ENCODE measurements at places on chromosomes 3 and 15.

GRCh38 chr3:36762918-36763849 lies 1.2 kb downstream of the DCLK3 start:
- no peak for DNase-seq

DNA sequence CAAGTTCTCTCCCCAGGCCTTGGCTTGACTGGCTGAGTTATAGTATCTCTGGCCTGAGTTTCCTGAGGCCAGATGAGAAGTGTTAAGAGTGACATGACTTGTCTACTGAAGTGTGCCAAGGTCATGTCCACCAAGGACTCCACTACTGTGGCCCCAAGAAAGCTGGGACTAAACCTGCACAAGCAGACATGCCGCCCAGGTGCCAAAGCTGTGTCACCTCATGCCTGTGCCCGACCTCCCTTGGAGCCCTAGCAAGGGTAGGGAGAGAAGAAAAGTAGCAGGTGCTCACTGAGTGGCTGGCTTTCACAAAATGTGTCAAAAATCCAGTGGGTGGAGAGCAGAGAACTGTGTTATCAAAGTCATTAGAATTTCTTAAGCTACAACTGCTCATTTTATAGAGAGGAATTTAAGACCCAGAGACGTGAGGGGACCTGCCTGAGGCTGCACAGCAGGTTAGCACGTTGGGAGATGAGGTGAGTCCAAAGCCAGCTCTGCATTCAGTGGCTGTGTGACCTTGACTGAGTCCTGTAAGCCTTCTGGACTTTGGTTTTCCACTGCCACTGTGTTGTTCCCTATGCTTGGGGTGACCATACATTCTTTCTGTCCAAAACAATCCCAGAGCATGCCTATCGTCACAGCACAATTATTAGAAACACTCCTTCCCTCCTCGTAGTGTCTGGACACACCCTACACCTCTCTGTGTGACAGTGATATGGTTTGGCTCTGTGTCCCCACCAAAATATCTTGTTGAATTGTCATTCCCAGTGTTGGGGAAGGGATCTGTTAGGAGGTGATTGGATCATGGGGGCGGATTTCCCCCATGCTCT lies 5.0 kb upstream of the LYSMD4 start:
- DNase-seq: no peak

DNA sequence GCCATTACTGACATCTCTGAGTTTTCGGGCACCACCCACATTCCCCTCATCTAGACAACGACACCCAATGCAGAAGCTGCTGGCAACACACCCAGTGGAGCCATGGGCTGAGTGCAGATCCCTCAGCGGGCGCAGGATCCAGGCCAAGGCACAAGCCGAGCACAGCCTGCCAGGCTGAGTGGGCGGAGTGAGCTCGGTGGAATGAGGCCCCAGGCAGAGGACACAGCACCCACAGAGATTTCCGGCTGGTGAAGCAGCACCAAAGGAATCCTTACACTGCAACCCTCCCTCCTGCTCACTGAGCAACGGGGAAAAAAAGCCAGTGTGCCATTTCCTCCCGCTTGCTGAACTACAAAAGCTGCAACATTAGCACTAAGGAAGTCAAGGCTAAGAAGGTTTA lies 34.3 kb downstream of the ZMAT3 start:
- DNase-seq: peak; percentile 57

- no peak for DNase-seq
These were observed 6.7 kb downstream of the CHRNA7 start for GRCh38 chr15:32036971-32037370.

GRCh38 chr15:99495430-99496301 lies 70.1 kb upstream of the MEF2A start:
- DNase-seq: no peak

DNA sequence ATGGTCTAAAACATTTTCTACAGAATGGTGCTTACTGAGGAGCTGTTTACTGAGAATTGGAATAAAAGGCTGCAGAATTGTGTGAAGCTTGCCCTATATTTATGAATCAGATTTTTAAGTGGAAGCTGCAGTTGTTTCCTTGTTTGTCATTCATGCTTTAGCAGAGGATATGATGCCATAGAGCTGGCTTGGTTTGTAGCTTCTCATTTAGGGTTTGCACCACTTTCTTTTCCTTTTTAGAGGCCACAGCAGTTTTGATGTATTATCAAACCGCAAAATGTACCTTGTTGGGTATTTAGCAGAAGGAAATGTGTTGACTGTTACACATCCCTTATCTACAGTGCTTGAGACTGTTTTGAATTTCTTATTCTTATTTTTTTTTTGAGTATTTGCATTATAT lies 66.2 kb downstream of the RASA2 start:
- no peak for DNase-seq

DNA sequence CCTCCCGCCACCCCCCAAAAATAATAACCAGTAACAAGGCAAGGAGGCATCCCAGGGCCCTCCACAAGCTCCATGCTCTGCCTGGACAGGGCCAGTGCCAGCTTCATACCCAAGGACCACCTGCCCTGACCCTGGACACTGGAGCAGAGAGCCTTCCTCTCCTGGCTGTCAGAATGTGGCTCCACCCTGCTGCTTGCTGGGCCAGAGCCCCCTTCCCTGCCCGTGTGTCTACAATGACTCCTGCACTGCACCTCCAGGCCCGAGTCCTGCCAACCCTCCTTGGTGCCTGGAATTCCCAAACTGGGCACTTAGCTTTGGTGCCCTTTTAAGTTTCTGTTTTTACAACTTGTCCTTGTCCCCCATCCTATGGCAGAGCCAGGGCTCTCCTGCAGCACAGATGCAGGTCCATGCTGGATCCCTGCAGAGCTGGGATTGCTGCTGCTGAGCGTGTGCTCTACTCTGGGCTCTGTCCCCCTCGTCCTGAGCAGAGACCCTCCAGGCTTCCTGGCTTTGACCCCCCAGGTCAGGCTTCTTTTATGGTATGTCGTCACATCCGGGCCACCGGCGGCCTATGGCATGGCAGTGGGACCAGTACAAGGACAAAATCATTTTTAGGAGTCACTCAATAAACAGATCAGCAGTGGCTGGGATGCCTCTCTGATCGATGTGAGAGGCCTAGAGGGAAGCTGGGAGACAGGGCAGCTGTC lies 11.4 kb upstream of the SNRPA1 start:
- no peak for DNase-seq

DNA sequence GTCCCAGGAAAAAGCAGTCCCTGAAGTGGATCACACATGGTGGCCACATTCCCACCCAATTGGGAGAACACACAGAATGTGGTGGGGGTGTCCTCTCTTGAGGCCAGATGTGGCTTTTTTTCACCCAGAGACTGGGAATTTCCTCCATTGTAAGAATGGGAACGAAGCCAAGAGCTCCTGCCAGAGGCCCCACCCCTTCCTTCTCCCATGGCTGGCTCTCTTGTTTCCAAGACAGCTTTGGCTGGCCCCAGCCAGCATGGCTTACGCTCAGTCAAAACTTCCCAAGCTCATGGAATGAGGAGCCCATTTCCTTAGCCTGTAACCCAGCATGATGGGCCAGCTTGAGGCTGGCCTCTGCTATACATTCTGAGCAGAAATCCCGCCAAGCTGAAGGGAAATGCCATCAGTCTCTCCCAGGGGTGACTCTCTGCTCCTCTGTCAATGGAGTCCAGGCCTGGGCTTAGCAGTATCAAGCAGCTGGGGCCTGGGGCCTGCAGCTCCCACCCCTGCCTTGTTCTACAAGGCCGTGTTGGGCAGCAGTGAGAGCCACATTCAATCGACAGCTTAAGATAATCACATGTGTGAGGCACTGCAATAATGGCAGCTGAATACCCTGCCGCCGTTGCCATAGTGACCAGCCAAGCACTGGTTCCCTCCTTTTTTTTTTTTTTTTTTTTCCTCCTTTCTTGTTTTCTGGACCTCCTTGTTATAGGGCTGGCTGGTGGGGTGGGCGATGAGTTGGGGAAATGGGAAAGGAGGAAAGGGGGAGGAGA lies 142.4 kb downstream of the EPHB1 start:
- DNase-seq: no peak

DNA sequence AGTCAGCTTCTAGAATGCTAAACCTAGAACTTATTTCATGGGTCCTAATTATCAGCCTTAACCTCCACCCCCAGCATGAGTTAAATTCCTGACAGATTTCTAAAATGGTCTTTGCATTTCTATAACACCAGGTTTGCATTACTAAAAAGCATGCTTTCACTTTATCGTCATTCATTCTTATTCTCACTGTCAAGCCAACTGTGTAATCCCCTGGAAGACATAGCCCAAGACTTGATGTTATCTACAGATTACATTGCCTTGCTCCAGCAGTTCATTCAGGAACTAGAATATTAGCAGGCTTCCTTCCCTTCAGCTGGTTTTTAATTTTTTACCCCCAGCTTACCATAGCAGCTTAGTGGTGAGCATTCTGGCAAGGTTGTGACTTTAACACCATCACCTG lies 184.0 kb downstream of the SLCO3A1 start:
- no peak for DNase-seq

DNA sequence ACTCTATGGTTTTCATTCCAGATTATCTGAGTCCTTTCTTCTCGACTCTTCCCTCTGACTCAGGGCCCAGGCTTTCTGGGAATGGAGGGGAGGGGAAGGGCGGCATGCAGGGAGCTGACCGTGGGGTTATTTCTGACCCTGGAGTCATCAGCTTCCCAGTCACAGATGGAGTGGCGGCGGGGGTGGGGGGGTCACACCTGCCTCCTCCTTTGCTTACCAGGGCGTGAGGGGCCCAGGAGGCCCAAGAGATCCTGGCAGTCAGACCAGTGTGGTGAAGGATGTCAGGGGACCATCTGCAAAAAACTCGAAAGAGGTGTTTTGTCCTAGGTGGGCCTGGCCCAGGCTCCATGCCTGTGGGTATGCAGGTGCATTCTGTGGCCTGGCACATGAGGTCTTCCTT lies 996 bp upstream of the XIRP1 start:
- no peak for DNase-seq

DNA sequence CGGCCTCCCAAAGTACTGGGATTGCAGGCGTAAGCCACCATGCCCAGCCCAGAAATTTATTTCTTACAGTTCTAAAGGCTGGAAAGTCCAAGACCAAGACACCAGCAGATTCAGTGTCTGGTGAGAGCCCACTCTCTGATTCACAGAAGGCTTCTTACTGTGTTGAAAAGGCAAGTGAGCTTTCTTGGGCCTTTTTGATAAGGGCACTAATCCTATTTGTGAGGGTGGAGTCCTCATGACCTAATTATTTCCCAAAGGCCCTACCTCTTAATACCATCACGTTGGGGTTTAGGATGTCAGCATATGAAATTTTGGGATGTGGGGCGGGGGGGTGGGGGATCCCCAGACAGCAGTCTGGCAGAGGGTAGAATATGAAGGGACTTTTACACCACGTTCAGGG lies 47.5 kb upstream of the MEX3B start:
- DNase-seq: no peak

GRCh38 chr15:75140080-75140879 lies 61.4 kb upstream of the C15orf39 start:
- DNase-seq: no peak

GRCh38 chr15:90003736-90004135 lies 2.6 kb downstream of the ZNF710 start:
- no peak for DNase-seq

- DNase-seq: no peak
These were observed 11.2 kb downstream of the STIMATE start for GRCh38 chr3:52886049-52886730.

- no peak for DNase-seq
These were observed 88.6 kb downstream of the GTPBP8 start for GRCh38 chr3:113079218-113079961.

DNA sequence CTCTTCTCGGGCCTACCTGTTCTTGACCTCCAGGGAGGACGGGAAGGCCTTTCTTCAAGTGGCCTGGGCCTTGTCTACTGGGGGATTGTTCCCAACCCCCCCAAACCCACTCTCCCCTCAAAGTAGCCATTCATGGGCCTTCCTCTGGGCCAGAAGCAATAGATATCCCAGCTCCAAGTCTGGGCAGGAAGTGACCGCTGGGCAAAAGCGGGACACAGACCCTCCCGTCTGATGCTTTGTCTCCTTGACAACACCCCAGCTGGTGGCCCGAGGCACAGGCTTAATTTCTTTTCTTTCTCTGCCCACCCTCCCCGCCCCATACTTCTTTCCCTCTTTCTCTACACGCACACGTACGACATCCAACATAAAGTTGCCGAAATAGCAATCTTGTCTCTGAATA lies 41.4 kb upstream of the FEZF2 start:
- DNase-seq: no peak

DNA sequence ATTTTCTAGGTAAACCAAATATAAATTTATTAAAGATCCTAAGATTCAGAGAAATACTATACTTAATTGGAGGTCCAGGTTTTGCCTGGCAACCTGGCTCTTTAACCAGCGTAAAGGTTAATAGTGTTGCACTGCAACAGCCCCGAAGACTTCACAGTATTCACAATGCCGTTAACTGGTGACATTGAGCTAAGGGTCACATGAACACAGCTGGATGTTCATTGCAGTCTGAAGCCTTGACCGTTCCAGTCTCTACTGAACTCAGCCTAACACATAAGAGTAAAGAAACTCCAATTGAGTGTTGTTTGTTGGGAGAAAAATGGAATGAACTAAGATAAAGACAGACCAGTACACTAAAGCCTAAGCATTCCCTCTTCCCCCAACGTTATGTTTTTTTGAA lies 26.8 kb downstream of the NKIRAS1 start:
- DNase-seq: no peak

GRCh38 chr3:134576426-134576825 lies 74.4 kb downstream of the KY start:
- DNase-seq: no peak

- no peak for DNase-seq
These were observed 65.1 kb downstream of the GLCE start for GRCh38 chr15:69225355-69226022.

DNA sequence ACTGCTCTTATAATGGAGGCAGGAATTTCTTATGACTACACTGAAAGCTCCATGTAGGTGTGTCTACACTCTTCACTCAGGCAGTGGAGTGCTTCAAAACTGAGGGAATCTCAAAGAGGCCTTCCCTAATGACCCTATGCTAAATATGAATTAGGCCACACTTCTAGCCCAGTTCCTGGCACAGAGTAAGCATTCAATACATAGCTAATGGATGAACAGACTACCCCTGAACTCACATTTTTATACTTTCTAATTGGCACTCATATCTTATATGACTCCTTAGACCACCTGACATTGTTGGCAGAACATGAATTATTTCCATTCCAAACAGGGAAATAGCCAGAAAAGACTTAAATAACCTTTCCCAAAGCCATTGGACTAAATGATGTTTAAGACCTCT lies 3.4 kb downstream of the RARRES1 start:
- DNase-seq: no peak

- no peak for DNase-seq
These were observed 16.3 kb upstream of the LRRFIP2 start for GRCh38 chr3:37190667-37191066.

GRCh38 chr3:157384491-157384890 lies 52.2 kb upstream of the PTX3 start:
- no peak for DNase-seq
